ENCODE measurements at places on chromosomes 13 and 19.

DNA sequence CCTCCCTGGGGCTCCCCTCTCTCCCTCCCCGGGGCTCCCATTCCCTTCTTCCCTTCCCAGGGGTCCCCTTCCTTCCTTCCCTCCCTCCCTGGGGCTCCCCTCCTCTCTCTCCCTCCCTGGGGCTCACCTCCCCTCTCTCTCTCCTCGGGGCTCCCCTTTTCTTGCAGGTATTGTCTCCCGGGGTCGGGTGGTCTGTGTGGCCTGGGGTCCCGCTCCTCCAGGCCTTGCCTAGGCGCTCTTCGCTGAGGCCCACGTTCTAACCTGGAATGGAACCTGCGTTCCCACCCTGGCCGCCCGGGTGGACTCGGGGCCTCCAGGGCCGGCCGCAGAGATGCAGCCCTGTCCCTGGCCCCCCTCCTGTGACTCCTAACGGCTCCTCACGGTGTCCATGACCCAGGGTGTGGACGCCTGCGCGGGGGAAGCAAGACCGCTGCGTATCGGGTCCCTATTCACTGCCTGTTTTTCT, 940 bp upstream of the DCUN1D2 start:
- no peak for DNase-seq

GRCh38 chr13:23558675-23559536, 11.3 kb upstream of the TNFRSF19 start:
- no peak for DNase-seq

DNA sequence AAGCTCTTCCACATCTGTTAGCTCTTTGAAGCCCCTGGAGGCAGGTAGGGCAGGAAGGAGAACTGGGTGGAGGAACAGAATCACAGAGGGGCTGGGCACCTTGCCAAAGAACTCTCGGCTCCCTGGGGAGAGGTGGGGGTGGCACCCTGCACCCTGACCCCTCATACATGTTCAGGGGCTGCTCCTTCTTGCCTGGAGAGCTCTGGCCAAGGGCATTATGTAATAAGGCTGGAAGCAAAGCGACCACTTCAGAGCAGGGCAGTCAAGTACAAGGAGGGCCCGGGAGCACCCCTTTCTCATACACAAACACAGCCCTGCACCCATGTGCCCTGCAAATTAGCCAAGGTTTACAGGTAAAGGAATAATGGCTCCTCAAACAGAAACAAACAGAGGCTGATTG, 351.9 kb upstream of the TSHZ3 start:
- DNase-seq, result no peak

- no peak for DNase-seq
Measured at GRCh38 chr13:30268673-30269072, 38.7 kb downstream of the KATNAL1 start.

GRCh38 chr13:44406617-44407016, 33.0 kb downstream of the SERP2 start:
- no peak for DNase-seq

GRCh38 chr13:39603424-39603947, 493 bp upstream of the LHFPL6 start:
- no peak for DNase-seq

DNA sequence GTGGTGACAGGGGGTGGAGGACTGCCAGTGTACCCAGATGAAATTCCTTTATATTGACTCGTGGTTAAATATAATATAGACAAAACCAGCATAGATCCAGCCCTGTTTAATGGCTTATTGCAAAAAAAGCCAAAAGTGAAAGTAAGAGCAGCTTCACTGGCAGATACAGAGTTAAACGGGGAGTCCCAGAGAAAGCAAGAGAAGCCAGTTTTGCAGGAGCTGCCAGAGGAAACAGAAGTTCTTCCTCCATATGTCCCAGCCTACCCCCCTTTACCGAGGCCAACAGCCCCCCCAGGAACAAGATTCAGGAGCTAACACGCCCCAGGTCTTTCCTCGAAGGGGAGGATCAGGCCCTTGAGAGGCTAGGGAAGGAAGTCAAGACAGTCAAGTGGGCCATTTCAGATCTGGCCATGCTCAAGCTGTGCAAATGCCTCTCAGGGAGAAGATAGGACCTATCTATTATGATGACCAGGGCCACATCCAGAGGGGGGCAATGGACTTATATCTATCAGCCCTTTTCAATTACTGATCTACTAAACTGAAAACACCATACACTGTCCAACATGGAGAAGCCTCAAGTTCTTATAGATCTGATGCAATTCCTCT, 47.2 kb upstream of the ZNF737 start:
- no peak for DNase-seq

DNA sequence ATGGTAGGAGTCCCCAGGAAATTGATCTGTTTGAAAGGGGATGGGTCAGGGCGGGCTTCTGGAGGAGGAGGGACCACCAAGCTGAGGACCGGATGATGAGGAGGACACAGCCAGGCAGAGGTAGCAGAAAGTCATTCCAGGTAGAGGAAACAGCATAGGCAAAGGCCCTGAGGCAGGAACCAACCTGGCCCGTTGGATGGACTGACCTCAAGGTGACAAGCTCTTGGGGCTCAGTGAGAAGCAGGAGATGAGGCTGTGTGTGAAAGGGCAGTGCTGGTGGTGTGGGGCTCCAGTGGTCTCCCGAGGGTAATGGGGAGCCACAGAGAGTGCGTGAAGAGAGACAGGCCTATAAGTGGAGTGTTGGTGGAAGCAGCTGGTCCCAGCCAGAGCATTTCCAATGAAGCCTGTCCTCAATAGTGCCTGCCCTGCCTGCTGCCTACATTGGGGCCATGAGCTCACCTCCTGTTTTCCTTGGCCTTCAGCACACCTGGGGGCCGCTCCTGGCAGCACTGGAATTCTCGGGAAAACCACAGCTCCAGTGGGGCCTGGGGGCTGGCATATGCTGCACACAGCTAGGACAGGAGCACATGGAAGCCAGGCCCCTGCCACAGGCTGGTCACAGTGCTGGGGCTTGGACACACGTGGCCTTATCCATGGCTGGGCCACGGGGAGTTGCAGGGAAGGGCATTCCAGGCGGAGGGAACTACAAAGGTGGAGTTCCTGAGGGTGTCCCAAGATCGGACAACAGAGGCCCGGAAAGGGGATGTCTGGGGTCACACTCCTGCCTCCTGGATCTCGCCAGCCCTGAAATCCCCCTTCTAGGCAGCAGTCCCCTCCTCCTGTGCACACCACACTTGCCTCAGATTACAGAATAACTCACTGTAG, 2.3 kb upstream of the COMP start:
- DNase-seq, result no peak

DNA sequence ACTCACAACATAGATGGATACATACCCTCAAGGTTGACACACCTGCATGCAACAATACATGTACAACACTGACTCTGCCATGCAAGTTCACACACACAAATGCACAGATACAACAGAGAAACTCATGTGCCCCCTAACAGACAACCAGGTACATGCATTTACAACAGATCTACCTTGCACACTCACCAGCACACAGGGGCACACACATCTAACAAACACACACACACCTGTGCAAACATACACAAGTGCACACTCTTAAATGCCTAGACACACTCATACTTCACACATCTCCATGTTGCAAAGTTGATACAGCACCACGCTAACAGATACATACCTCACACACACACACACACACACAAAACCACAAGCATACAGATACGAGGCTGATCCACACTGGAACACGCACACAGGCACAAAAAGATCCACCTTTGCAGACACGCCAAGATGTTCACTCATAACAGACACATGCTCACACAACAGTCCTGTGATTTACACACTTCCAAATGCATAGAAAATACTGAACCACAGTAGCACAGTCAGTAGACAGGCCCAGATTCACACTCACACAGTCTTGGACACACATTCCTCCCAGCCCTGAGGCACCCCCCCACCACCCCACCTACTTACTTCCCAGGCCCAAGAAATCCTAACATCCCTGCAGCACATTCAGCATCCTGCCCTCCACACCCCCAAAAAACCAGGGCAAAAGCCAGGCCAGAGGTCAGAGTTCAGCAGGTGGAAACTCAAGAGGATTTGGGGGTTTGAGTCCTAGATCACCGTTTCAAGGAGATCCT, 1.4 kb downstream of the LRFN1 start:
- DNase-seq, result no peak

GRCh38 chr13:40983725-40984667, 35.1 kb downstream of the ELF1 start:
- no peak for DNase-seq

- DNase-seq, result no peak
Measured at GRCh38 chr19:5705552-5705951, 14.4 kb downstream of the LONP1 start.

DNA sequence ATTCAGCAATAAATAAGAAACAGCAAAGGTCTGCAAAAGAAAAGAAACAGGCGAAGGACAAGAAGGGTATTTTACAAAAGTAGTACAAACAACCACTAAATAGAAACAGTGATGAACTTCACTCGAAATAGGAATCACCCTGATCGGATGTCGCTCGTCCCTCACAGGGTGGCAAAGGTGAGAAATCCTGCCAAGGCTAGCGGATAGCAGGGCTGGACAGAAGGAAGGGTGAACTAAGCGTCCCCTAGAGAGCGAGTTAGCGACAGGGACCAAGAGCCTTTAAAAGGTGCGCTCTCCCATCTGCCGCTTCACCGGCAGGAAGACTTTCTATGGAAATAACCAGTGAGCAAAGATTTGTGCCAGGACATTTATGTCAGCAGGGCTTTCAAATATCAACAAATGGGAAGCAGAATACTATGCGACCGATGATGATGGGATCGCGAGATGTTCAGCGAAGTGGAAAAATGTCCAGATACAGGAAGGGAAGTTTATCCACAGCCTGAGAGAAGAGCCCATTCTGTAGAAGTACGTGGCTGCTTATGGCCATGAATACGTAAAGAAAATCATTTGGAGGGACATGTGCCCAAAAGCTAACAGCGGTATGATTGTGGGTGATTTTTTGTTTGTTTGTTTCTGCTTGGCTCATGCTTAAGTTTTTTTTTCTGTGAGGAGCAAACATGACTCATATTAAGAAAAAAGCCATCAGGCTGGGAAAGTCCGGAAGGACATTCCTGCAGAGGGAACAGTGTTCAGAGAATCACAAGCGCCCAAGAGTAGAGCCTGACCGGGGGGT, 18.9 kb downstream of the ELAVL1 start:
- DNase-seq, result no peak

GRCh38 chr19:34220472-34221063, 33.8 kb upstream of the GARRE1 start:
- peak; percentile 32 for DNase-seq

- no peak for DNase-seq
Measured at GRCh38 chr13:110580800-110581199, 19.3 kb upstream of the RAB20 start.

DNA sequence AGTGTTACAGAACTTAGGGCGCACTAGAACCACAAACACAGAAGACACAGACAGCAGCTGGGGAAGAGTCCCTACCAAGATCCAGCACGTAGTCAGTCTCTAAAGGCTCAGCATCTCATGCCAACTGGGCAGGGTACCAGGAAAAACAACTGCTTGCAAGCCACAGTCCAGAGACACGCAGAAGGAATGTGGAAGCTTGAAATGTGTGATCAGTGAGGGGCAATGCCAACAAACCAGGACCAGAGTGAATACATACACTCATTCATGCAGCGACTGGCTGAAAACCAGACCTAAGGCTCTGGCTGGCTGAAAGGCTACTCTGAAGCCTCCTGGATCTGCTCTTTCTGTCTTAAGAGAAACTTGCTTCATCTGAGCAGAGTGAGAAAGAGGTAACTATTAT, 1484.8 kb downstream of the EFNB2 start:
- DNase-seq, result no peak

DNA sequence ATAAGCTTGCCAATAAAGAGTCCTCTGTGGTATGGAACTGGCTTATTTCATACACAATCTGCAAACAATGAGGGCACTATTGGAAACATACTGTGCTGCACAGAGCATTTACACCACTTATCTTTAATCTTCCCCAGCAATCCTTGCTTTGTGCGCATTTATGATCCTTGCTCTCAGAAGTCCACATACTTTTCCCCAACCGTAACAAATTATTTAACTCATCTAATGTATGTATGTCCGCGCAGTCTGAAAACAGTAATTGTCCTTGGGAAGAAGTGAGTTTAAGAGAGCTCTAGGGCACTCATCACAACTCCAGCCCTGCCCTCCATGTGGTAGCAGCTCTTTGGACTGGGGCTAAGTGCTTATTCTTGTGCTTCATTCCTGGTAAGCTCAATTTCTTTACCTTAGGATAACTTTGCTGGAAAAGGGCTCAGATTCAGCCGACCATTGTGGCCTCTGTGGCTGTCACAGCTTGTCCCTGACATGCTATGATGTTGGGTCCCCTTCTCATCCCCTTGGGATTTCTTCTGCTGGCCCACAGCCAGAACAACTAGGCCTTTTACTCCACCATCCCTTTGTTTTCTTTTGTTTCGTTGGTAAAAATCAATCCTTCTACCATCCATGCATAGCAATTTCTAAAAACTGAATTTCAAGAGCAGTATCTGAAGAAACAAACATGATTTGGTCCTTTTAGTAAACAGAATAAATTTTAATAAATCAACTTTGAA, 152.7 kb downstream of the TNFRSF19 start:
- no peak for DNase-seq

DNA sequence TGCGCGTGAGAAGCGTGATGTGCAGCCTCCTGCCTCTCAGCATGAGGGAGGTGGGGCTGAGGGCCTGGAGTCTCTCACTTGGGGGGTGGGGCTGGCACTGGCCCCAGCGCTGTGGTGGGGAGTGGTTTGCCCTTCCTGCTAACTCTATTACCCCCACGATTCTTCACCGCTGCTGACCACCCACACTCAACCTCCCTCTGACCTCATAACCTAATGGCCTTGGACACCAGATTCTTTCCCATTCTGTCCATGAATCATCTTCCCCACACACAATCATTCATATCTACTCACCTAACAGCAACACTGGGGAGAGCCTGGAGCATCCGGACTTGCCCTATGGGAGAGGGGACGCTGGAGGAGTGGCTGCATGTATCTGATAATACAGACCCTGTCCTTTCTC, 8.7 kb downstream of the CD177 start:
- no peak for DNase-seq

DNA sequence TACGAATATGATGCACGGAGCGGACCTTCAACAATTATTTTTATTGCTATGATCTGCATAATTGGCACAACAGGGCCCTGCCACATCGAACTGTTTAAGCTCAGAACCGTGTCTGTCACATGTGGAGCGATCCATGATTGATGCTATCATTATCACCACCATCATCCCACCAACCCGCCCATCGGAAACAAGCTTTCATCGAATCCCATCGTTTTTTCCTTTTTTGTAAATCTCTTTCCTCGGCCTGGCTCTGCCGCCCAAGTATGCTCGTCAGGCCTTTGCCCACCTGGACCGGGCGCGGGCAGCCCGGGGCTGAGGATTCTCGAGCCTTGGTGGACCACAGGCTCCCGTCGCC, 533 bp upstream of the DCAF15 start:
- DNase-seq, result no peak

GRCh38 chr19:46901701-46902401, 41.1 kb downstream of the ARHGAP35 start:
- DNase-seq, result no peak

- no peak for DNase-seq
Measured at GRCh38 chr19:1957562-1958248, 16.7 kb downstream of the CSNK1G2 start.

All from activated CD4-positive, alpha-beta T cell treated with anti-CD3 and anti-CD28 coated beads for 1 hour (primary cell).